ENCODE measurements at places on chromosomes 5 and 9. TPM values are rescaled to one million over a fixed set of nuclear protein-coding genes. Genes with fewer than 3 reads are reported as not detected.
A peak's percentile ranks its signal among the peaks of the same experiment; 100 is the strongest.

The SHISAL2B gene
- not detected for total RNA-seq

The ATP10B gene
- 71.8 TPM for total RNA-seq

The CYLC2 gene
- not detected for total RNA-seq

The EDIL3 gene
- total RNA-seq, result 19.9 TPM

The LCNL1 gene
- total RNA-seq, result not detected

The FBP1 gene
- 37.4 TPM for total RNA-seq

GRCh38 chr9:114434878-114435311 lies 47.1 kb upstream of the AKNA start:
- H3K4me3 ChIP-seq, result no peak overlapping the region
- H3K36me3 ChIP-seq, result peaks cover 6% of the 10 kb centered on the region
- no peaks in the 10 kb centered on the region for H3K4me1 ChIP-seq
- H3K27ac ChIP-seq, result no peak overlapping the region
- peak; percentile 70 for DNase-seq

DNA sequence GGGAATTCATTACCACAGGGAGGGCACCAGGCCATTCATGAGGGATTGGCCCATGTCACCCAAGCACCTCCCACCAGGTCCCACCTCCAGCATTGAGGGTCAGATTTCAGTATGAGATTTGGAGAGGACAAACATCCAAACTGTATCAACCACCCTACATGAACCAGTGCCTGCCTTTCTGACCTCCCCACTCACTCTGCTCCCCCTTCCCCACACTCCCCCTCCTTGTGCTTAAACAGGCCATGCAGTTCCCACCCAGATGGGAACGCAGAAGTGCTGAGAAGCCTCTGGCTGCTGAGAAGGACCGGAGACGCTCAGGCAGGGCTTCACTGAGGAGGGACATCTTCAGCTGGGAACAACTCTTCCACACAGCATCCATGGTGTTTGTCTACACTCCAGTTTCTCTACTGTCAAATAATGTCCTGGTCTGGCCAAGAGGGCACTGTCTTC lies 30.0 kb upstream of the ADAMTS2 start:
- DNase-seq, result no peak
- H3K4me3 ChIP-seq, result no peak overlapping the region
- H3K36me3 ChIP-seq, result no peaks in the 10 kb centered on the region
- no peaks in the 10 kb centered on the region for H3K4me1 ChIP-seq
- no peak overlapping the region for H3K27ac ChIP-seq

DNA sequence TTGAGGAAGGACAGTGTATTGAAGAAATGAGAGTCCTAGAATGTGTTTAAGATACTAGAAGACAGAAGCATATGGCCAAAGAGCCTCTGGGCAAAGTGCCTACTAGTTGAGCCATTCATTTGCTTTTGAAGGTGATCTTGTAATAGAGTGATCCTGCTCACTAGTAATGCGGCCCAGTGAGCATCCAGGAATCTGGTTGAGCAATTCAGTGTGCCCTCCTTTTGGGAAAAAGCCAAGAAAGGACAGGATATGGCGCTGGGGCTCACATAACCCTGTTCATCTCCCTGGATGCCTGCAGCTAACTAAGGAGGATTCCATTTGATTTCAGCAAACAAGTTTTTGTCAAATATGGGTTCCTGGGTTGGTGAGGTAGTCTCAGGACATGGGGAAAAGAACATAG lies 16.3 kb downstream of the ADAM19 start:
- no peaks in the 10 kb centered on the region for H3K36me3 ChIP-seq
- H3K27me3 ChIP-seq, result no peaks in the 10 kb centered on the region
- H3K4me3 ChIP-seq, result no peak overlapping the region
- peaks cover 82% of the 10 kb centered on the region for H3K4me1 ChIP-seq
- H3K27ac ChIP-seq, result peak overlapping the region; percentile 65
- DNase-seq, result no peak

GRCh38 chr5:6705959-6706358 lies 7.3 kb upstream of the TENT4A start:
- no peak overlapping the region for H3K27ac ChIP-seq
- H3K36me3 ChIP-seq, result no peaks in the 10 kb centered on the region
- peaks cover 6% of the 10 kb centered on the region for H3K4me1 ChIP-seq
- H3K4me3 ChIP-seq, result no peak overlapping the region

DNA sequence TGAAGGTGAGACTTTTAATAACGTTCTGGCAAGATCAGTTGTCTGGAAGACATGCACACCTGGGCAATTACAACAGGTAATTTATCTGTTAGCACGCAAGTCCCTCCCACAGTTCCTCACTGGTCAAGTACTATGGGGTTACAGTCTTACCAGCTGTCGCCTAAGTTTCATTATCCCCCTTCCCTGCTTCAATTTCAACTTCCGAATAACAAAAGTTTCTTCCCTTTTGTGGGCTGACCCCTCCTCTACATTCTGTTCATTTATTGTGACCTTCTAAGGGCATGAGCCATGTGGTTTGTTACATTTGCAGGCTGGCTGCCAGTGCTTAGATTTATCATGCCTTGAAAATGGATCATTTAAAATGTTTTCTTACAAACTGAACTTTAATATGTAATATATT lies 16.5 kb downstream of the GAPT start:
- no peak overlapping the region for H3K4me3 ChIP-seq
- no peaks in the 10 kb centered on the region for H3K36me3 ChIP-seq
- no peak for DNase-seq
- no peak overlapping the region for H3K27ac ChIP-seq

GRCh38 chr9:130359819-130360218 lies 84.9 kb upstream of the ASS1 start:
- peaks cover 3% of the 10 kb centered on the region for H3K27me3 ChIP-seq
- no peak for DNase-seq

GRCh38 chr9:110842169-110842568 lies 173.6 kb downstream of the MUSK start:
- H3K4me1 ChIP-seq, result no peaks in the 10 kb centered on the region
- H3K36me3 ChIP-seq, result no peaks in the 10 kb centered on the region
- no peak overlapping the region for H3K4me3 ChIP-seq

The INSL6 gene
- total RNA-seq, result not detected

DNA sequence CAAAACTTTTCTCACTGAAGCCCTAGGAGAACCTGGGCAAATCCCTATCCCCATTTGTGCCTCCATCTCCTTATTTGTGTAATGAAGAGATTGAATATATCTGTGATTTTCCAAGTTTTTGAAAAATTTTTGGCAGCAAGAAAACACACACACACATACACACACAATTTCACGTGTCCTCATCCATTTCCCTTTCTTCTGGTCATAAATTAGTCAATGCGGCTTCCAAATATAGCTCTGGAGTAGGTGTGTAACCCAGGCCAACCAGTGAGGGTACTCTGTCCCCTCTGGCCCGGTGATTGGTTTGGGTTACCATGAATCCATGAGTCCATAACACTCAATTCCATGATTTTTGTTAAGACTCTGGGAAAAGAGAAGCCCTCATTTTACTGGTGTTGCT lies 12.7 kb downstream of the CSF1R start:
- H3K4me1 ChIP-seq, result no peaks in the 10 kb centered on the region
- no peaks in the 10 kb centered on the region for H3K27me3 ChIP-seq
- H3K36me3 ChIP-seq, result peaks cover 6% of the 10 kb centered on the region
- DNase-seq, result no peak
- no peak overlapping the region for H3K4me3 ChIP-seq

The IRGM gene
- not detected for total RNA-seq

- H3K4me3 ChIP-seq, result peak overlapping the region; percentile 34
- no peaks in the 10 kb centered on the region for H3K27me3 ChIP-seq
- peak overlapping the region; percentile 80 for H3K27ac ChIP-seq
- DNase-seq, result peak; percentile 95
Measured at GRCh38 chr9:95127249-95128176, 190.0 kb downstream of the FANCC start.

The C9orf50 gene
- total RNA-seq, result not detected

- no peaks in the 10 kb centered on the region for H3K36me3 ChIP-seq
- DNase-seq, result peak; percentile 76
- no peak overlapping the region for H3K4me3 ChIP-seq
- no peak overlapping the region for H3K27ac ChIP-seq
- H3K27me3 ChIP-seq, result no peaks in the 10 kb centered on the region
Measured at GRCh38 chr9:100601216-100601615, 23.3 kb downstream of the CAVIN4 start.

The ERCC8 gene
- total RNA-seq, result 13.9 TPM

GRCh38 chr9:35714579-35715252 lies 17.3 kb downstream of the TLN1 start:
- no peak for DNase-seq
- H3K27me3 ChIP-seq, result no peaks in the 10 kb centered on the region
- H3K36me3 ChIP-seq, result peaks cover 100% of the 10 kb centered on the region
- H3K27ac ChIP-seq, result no peak overlapping the region

- H3K36me3 ChIP-seq, result no peaks in the 10 kb centered on the region
- H3K27me3 ChIP-seq, result no peaks in the 10 kb centered on the region
- no peak overlapping the region for H3K4me3 ChIP-seq
- H3K4me1 ChIP-seq, result no peaks in the 10 kb centered on the region
- H3K27ac ChIP-seq, result no peak overlapping the region
- no peak for DNase-seq
Measured at GRCh38 chr5:42668254-42668653, 88.4 kb upstream of the CCDC152 start.

- peak; percentile 60 for DNase-seq
- no peaks in the 10 kb centered on the region for H3K36me3 ChIP-seq
- no peaks in the 10 kb centered on the region for H3K4me1 ChIP-seq
- H3K4me3 ChIP-seq, result no peak overlapping the region
- H3K27me3 ChIP-seq, result no peaks in the 10 kb centered on the region
Measured at GRCh38 chr5:129664336-129664937, 83.5 kb upstream of the MINAR2 start.

The PRUNE2 gene
- 35.6 TPM for total RNA-seq

GRCh38 chr5:4646715-4647375 lies 493.3 kb upstream of the ADAMTS16 start:
- DNase-seq, result peak; percentile 9
- no peaks in the 10 kb centered on the region for H3K4me1 ChIP-seq
- no peaks in the 10 kb centered on the region for H3K27me3 ChIP-seq
- no peak overlapping the region for H3K4me3 ChIP-seq
- H3K27ac ChIP-seq, result no peak overlapping the region

The ASS1 gene
- 9.8 TPM for total RNA-seq

DNA sequence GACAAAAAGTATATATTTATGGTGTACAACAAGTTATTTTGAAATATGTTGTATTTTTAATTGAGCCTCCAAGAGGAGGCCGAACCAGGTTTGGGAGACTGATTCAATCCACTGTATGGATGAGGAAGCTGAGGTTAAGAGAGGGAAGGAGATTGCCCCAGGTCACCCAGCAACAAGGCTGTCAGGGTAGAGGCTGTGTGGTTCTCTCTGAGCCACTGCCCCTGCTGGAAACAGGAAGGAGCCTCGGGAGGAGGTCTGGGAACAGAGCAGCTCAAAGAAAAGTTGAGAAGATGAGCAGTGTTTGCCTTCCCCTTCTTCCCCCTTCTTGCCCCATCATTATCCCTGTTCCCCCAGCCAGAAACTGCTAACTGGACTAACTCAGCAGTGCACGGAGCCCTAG lies 6.6 kb upstream of the FAT2 start:
- no peak overlapping the region for H3K27ac ChIP-seq
- H3K4me1 ChIP-seq, result no peaks in the 10 kb centered on the region
- peaks cover 15% of the 10 kb centered on the region for H3K27me3 ChIP-seq
- no peak overlapping the region for H3K4me3 ChIP-seq
- no peak for DNase-seq
- no peaks in the 10 kb centered on the region for H3K36me3 ChIP-seq

The FOXD4 gene
- not detected for total RNA-seq

The TMEM252 gene
- not detected for total RNA-seq

DNA sequence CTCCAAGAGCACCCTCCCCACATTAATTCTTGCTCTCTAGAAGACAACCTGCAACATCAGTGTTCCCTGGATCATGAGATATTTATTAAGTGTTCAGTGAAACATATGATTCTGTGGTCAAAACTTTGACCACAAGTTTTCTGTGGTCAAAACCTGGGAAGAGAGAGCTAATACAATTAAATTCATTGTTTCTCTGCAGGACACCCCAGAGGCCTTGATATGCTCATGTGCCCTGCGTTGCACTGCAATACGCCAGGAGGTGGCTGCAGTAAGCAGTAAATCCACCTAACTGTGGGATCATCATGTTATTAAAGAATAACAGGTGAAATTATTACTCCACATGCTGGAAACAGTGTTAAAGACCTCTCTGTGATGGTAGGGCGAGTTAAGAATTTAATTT lies 109.3 kb upstream of the SPDL1 start:
- no peak for DNase-seq
- H3K27me3 ChIP-seq, result no peaks in the 10 kb centered on the region
- H3K4me3 ChIP-seq, result no peak overlapping the region
- H3K4me1 ChIP-seq, result no peaks in the 10 kb centered on the region
- H3K27ac ChIP-seq, result no peak overlapping the region

GRCh38 chr5:146751781-146752401 lies 126.7 kb downstream of the PPP2R2B start:
- peak overlapping the region; percentile 4 for H3K27ac ChIP-seq
- no peak overlapping the region for H3K4me3 ChIP-seq
- no peaks in the 10 kb centered on the region for H3K27me3 ChIP-seq
- no peaks in the 10 kb centered on the region for H3K36me3 ChIP-seq
- peak; percentile 26 for DNase-seq

The SLC34A1 gene
- total RNA-seq, result not detected

DNA sequence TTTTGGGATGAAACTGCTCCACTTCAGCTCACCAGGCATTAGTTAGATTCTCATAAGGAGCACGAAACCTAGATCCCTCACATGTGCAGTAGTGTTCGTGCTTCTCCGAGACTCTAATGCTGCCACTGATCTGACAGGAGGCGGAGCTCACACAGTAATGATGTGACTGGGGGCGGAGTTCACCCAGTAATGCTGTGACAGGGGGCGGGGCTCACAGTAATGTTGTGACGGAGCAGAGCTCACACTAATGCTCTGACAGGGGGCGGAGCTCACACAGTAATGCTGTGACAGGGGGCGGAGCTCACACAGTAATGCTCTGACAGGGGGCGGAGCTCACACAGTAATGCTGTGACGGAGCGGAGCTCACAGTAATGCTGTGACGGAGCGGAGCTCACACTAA lies 27.1 kb upstream of the LRRC14B start:
- no peaks in the 10 kb centered on the region for H3K36me3 ChIP-seq
- no peaks in the 10 kb centered on the region for H3K4me1 ChIP-seq
- H3K27me3 ChIP-seq, result no peaks in the 10 kb centered on the region
- DNase-seq, result no peak
- no peak overlapping the region for H3K4me3 ChIP-seq

- DNase-seq, result no peak
- H3K36me3 ChIP-seq, result no peaks in the 10 kb centered on the region
- H3K4me1 ChIP-seq, result no peaks in the 10 kb centered on the region
- no peak overlapping the region for H3K4me3 ChIP-seq
Measured at GRCh38 chr9:80948066-80948465, 741.3 kb downstream of the TLE1 start.
